ENCODE measurements at places on chromosomes 13 and 19. TPM values are rescaled to one million over a fixed set of nuclear protein-coding genes. Genes with fewer than 3 reads are reported as not detected.

The ACTMAP gene
- 1.8 TPM for total RNA-seq

The MFSD12 gene
- total RNA-seq: 23.0 TPM

The SPRED3 gene
- 0.36 TPM for total RNA-seq

The NPAS1 gene
- total RNA-seq: 1.4 TPM

The ZNF491 gene
- 6.1 TPM for total RNA-seq

The CERS1 gene
- 0.49 TPM for total RNA-seq

The SMAD9 gene
- total RNA-seq: 33.3 TPM

The COL5A3 gene
- total RNA-seq: 7.3 TPM

The ZNF790 gene
- total RNA-seq: 10.0 TPM

The C19orf38 gene
- 2.1 TPM for total RNA-seq

The ZNF665 gene
- total RNA-seq: 5.3 TPM

DNA sequence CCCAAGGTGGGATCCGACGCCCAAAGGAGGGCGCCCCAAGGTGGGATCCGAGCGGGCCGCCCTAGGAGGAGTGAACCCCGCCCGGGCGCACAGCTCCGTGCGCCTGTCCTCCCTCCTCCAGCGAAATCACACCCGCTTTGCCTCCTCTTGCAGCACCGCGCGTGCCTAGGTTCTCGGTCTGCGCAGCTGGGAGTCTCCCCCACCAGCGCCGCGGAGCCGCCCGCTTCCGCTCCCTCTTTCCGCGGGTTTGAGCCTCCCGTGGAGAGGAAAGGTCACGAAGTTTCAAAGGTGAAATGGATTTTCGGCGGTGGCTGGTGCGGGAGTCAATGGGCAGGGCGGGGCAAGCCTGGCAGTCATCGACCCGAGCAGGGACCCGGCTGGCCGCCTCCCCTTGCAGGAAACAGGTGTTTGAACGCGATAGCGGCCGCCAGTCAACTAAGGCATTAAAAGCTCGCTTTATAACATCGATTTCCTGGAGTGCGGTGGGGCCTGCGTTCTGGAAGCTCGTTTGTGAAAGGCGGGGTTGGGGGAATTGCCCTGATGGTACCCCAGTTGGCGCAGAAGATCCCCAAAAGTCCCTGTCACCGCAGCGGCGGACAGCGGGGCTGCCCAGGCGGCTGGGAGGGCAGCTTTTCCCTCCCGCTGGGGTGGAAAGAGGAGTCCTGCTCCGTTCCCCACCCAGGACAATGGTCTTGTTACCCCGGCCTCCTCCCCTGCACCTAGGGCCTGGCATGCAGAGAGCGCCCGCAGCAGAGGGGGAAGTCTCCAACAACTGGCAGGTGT is 9.0 kb upstream of the SOX1 start:
- peaks cover 54% of the 10 kb centered on the region for H3K4me1 ChIP-seq
- peaks cover 91% of the 10 kb centered on the region for H3K27me3 ChIP-seq
- H3K4me3 ChIP-seq: no peak overlapping the region

DNA sequence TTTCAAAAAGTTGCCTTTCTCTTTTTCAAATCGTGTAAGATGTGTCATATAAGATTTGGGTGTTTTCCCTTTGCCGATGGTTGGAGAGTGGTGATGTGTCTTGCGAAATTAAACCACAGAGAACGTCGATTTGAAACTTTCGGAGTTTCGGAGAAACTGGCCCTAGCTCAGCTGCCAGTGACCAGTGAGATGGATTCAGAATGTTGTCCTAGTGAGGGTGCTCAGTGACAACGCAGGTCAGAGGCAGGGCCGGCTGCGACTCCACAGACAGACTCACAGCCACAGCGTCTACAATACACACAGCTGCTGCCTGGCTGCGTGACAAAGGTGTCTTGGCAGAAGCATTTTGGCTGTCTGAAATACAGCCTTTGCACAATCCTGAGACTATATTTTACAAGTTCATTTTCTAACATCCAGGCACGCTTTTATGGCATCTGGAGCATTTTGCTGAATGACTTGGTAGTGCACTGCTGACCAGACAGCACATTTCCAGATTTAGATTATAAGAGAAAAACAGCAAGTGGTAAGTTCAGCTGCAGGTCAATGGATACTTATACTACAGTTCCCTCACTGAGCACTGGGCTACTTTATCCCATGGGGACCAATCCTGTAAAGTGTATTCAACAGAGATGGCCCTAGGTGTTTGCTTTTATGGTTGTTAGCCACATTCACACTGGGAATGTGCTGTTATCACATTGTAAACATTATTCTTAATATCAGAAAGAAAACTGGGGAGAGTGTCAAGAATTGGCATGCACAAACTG is 207.5 kb downstream of the KCNRG start:
- peak; percentile 87 for DNase-seq
- no peak overlapping the region for H3K27ac ChIP-seq
- H3K27me3 ChIP-seq: no peaks in the 10 kb centered on the region

DNA sequence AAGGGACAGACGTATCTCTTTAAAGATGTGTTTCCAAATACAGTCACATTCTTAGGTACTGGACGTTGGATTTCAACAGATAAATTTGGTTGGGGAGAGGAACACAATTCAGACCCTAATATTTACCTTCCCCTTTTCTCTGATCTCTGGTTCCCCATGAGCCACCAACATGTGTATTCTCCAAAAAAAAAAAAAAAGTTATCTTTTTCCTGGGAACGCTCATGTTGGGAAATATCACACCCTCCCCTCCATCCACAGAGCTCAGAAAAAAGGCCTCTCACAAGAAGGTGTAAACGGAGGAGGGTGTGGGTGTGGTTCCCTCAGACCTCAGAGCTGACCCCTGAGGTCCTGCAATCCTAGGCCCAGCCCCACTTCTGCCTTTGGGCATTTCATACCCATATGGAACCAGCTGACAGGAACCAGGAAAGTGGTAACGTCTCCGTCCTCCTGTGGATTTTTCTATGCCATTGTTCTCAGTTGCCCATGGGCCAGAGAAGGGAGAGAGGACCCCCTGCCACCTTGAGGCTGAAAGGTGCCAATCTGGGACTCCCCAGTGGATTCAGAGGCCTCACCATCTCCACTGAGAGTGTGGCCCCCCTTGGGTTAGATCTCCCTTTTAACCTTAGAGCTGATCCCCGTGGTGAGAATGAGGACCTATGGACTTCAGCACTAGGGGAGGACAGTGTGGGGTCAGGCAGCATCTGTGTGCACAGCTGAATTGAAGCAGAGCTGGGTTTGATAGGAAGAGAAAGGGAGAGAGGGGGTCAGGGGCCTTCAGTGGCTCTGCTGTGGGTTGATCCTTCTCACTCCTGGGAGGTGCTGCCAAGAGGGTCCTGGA is 8.4 kb upstream of the SIGLEC12 start:
- DNase-seq: no peak
- H3K4me1 ChIP-seq: no peaks in the 10 kb centered on the region
- no peaks in the 10 kb centered on the region for H3K36me3 ChIP-seq
- H3K27ac ChIP-seq: no peak overlapping the region
- no peak overlapping the region for H3K4me3 ChIP-seq
- peaks cover 9% of the 10 kb centered on the region for H3K27me3 ChIP-seq

DNA sequence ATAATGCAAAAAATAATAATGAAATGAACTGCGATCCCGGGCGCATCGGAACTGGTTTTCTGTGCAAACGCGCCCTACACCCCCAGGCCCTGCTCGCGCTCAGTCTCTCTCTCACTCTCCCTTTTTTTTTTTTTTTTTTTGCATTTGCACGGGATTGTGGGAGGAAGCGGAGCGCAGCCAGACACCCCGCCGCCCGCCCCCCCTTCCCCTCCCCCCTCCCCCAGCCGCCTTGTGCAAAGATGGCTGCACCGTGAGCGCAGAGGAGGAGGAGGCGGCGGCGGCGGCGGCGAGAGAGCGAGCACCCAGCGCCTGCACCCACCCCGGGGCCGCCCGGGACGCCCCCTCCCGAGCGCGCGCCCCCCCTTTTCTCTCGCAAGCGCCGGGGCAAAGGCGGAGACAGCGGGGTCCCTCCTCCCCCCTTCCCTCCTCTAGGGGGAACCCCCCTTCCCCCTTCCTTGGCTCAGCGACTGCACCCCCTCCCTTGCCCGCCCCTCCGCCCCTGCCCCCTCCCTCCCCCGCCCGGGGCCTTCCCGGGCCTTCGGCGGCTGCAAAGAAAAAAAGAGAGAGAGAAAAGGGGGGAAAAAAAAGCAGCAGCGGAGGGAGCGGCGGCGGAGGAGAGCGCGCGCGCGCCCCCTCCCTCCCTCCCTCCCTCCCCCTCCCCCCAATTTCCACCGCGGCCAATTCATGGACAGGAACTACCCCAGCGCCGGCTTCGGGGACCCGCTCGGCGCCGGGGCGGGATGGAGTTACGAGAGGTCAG is at the start of gene PRR12:
TSS of gene PRR12 (plus strand) at position 212 of the 760 bp plus-strand sequence. CDS start at position 685, 473 bp downstream.
- H3K36me3 ChIP-seq: peaks cover 21% of the 10 kb centered on the region
- DNase-seq: peak; percentile 85
- H3K4me1 ChIP-seq: no peaks in the 10 kb centered on the region
- H3K27me3 ChIP-seq: no peaks in the 10 kb centered on the region

DNA sequence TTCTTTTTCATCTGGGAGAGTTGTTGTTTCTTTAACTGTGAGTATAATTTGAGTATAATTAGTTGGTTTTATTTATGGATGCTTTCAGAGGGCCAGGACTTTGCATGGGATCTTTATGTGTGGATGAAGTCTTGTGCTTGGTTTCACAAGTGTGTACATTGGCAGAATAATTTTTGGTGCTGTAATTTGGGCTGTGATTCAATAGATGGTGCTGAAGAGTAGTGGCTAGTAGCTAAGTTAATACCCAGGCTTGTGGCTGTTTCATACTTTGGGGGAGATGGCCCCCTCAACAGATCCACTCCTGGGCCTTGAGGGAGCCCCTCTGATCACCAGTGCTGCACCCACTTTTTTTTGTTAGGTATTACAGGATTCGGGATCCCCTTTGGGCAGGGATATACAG is 1142.4 kb downstream of the SLITRK1 start:
- no peak overlapping the region for H3K4me3 ChIP-seq
- H3K27me3 ChIP-seq: no peaks in the 10 kb centered on the region
- H3K27ac ChIP-seq: no peak overlapping the region
- H3K4me1 ChIP-seq: no peaks in the 10 kb centered on the region
- H3K36me3 ChIP-seq: no peaks in the 10 kb centered on the region
- no peak for DNase-seq

DNA sequence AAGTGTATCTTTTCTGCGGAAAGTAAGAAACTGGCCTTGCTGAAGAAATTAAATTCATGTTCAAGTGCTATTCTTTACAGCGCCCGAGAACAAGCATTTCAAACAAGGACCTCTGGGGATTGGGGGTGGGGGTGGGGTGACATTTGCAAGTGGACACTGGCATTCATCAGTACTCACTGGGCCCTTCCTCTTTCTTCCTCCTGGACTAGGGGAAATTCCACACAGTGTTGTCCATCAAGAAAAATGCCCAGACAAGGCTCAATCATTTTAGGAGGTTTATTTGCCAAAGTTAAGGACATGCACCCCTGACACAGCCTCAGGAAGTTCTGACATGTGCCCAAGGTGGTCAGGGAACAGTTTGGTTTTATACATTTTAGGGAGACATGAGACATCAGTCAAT is 22.9 kb upstream of the OR10H1 start:
- H3K4me3 ChIP-seq: no peak overlapping the region
- no peaks in the 10 kb centered on the region for H3K36me3 ChIP-seq
- H3K27me3 ChIP-seq: no peaks in the 10 kb centered on the region
- H3K27ac ChIP-seq: no peak overlapping the region
- DNase-seq: no peak

DNA sequence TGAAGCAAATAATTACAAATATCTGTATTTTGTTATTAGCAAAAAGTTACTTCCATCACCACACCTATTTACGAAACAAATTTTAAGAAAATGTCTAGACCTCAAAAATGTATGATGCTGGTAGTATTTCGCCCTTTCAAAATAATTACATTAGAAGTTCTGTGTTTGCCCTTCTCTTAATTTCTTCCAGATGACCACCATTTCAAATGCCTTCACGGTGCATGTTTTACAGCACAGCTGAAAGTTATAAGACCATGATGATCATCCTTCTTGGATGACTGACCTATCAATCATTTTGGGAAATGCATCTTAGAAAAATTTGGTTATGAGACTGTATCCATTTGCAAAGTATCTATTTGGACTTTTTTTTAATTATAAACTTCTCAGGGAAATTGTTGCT is 390.8 kb downstream of the SLITRK6 start:
- H3K4me3 ChIP-seq: no peak overlapping the region
- H3K4me1 ChIP-seq: peaks cover 4% of the 10 kb centered on the region
- H3K36me3 ChIP-seq: no peaks in the 10 kb centered on the region
- H3K27ac ChIP-seq: no peak overlapping the region

GRCh38 chr13:80586356-80586755 is 245.4 kb upstream of the SPRY2 start:
- no peaks in the 10 kb centered on the region for H3K27me3 ChIP-seq
- no peak for DNase-seq
- no peak overlapping the region for H3K27ac ChIP-seq

DNA sequence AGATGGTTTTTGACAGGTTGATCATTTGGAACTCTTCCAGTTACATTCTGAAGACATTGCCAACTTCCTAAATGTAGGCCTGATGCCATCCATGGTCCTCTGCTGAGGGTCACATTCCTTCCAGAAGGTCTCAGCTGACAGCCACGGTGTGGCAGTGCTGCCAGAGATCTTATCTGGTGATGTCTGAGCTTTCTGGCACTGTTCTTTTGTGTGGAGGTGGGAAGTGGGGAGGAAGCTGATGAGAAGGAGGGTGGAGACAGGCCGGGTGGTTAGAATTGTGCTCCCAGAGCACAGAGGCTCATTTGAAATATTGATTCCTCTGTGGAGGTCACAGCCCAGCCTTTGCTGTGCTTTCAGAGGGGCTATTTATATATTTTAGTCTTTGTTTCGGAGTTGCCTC is 16.1 kb upstream of the MTIF3 start:
- no peaks in the 10 kb centered on the region for H3K4me1 ChIP-seq
- no peak for DNase-seq
- no peaks in the 10 kb centered on the region for H3K27me3 ChIP-seq

- no peak overlapping the region for H3K4me3 ChIP-seq
- H3K27ac ChIP-seq: no peak overlapping the region
- DNase-seq: no peak
- no peaks in the 10 kb centered on the region for H3K36me3 ChIP-seq
- no peaks in the 10 kb centered on the region for H3K27me3 ChIP-seq
These were observed 97.9 kb downstream of the DLEU7 start for GRCh38 chr13:50745542-50746115.

GRCh38 chr19:5680084-5680436 is 256 bp downstream of the MICOS13 start:
- H3K4me3 ChIP-seq: peak overlapping the region; percentile 97
- no peaks in the 10 kb centered on the region for H3K27me3 ChIP-seq
- DNase-seq: peak; percentile 79
- no peaks in the 10 kb centered on the region for H3K4me1 ChIP-seq
- no peaks in the 10 kb centered on the region for H3K36me3 ChIP-seq
- H3K27ac ChIP-seq: peak overlapping the region; percentile 98

DNA sequence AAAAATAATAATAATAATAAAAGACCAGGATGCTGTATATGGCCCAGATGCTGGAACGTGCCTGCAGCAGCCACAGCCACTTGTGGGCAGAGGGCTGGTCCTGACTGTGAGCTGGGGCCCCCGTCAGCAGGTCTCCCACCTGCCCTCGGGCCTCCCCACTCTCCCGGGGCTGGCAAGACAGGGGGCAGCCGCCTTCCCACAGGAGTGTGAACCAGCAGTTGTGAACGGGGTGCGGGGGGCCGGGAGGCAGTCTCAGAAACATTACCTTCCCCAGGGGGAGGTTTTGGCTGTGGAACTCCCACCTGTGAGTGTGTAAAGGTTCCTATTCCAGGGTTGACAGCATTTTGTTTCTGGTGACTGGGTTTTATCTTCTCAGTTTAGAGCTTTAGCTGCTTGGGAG is 151.4 kb downstream of the KDM4B start:
- H3K27me3 ChIP-seq: no peaks in the 10 kb centered on the region
- DNase-seq: no peak
- no peaks in the 10 kb centered on the region for H3K4me1 ChIP-seq
- no peak overlapping the region for H3K27ac ChIP-seq
- no peaks in the 10 kb centered on the region for H3K36me3 ChIP-seq
